ENCODE measurements at places on chromosomes 13 and 19. TPM values are rescaled to one million over a fixed set of nuclear protein-coding genes. Genes with fewer than 3 reads are reported as not detected.

PLVAP gene
- not detected for total RNA-seq

ELSPBP1 gene
- not detected for total RNA-seq

TMEM259 gene
- 64.1 TPM for total RNA-seq

ZNF699 gene
- 10.4 TPM for total RNA-seq
